ENCODE measurements at places on chromosomes 5 and 9.

DNA sequence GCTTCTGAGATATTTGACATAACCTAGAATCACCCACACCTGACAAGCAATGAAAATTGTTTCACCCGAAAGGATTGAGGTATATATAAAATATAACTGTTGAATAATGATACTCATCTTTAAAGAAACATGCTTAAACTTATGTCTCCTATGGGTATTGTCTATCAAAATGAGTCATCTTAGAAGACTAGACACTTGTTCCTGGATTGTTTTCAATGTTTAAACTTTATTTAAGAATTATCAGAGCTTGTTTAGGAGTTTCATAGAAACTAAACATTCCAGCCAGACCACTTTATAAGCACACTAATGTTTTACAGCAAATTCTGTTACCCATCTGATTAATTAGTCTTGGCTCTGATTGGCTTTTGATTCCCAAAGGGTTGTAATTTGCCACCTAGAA is 19.6 kb downstream of the NFX1 start:
- no peak for DNase-seq

DNA sequence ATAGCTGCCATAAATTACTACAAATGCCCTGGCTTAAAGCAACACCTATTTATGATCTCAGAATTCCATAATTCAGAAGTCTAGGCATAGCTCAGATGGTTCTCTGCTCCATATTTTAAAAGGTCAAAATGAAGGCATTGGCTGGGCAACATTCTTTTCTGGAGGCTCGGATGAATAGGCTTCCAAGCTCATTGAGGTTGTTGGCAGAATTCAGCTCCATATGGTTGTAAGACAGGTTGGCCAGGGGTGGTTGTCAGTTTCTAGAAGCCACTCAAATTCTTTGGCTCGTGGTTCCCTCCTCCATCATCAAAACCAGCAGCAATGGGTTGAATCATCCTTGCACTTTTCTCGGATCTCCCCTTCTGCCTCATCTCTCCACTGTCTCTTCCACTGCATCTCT is 49.4 kb downstream of the TGFBR1 start:
- no peak for DNase-seq

- DNase-seq = no peak
These were observed 15.6 kb downstream of the RIOK2 start for GRCh38 chr5:97167435-97167834.

DNA sequence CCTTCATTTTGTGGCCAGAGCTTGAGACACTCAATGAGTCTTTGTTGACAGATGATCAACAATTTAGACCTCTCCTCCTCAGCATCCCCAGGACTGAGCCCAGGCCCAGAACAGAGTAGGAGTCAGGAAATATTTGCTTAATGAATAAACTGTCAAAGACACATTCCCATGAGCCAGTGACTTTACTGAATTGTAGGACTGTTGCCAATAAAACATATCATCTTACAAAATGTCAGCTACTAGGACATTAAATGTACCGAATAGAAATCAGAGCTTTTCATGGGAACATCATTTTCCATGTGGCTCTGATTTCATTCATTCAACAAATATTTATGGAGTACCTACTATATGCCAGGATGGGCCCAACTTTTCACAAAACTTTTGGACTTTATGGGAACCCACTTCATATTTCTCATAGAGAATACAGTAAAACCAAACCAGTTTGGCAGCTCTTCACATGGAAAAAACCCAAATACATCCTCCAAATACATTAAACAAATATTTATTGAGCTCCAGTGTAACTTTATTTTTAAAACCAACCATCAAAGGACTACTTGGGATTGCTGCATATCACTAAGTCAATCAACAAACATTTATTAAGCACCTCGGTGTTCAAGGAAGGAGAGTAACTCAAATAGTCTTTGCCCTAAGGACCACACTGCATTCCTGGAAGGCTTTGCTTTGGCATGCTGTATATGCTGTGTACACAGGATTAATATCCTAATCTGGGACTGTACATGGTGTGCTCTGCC is 11.4 kb downstream of the VDAC1 start:
- DNase-seq = no peak

DNA sequence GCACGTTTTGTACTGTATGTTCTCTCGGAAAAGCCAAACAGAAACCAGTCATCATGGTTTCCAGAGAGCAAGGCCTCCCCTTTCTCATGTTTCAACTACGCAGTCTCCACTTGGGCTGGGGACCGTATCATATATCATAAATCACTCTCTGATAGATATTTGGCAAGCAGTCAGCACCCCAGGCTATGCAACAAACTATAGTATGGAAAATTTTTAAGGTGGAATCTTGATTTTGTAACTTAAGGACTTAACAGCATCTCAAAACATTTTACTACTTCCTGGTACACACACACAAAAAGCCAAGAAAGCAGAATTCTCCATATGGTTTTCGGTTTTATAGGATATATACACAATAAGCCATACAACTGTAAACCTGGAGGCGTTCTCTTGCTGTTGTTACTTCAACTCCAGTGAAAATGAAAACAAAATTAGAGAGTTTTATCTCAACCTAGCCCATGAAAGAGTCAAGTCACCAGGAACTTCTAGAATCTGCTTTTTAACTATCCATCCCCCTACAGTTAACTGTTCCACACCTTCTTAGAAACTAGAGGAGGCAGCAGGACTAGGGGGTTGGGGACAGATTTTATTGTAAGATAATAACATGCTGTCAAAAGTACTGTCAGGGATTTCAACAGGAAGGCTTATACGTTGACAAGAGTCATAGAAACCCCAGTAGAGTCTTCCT is 283.4 kb downstream of the NFIB start:
- peak; percentile 86 for DNase-seq
